ENCODE measurements at places on chromosomes 4 and X.
A peak's percentile ranks its signal among the peaks of the same experiment; 100 is the strongest.

DNA sequence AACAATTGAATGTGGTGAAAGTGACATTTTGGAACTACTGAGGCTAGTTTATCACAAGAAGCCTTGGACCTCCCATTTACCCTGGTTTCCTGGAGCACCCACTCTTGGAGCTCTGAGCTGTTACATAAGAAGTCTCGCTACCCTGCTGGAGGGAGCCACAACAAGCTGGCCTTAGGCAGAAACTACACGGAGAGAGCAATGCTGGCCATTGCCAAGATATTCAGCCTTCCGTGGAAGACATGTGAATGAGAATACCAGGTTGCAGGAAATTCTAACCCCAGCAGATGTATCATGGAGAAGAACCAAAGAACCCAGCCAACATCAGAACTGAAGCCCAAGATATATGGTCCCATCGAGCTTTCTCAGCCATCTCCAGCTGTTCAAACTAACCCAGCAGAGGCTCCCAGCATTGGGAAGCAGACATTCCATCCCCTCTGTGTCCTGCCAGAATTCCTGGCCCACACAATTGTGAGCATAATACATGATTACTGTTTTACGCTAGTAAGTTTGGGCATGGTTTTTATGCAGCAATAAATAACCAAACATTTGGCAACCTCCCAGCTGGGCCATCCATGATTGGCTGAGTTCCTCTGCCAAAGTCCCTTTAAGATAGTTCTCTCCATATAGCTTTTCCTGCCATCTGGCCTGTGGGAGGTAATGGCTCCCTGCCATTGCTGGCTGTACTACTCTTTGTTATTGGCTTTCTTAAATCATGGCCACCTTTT, 17.9 kb upstream of the PDE5A start:
- DNase-seq: no peak

DNA sequence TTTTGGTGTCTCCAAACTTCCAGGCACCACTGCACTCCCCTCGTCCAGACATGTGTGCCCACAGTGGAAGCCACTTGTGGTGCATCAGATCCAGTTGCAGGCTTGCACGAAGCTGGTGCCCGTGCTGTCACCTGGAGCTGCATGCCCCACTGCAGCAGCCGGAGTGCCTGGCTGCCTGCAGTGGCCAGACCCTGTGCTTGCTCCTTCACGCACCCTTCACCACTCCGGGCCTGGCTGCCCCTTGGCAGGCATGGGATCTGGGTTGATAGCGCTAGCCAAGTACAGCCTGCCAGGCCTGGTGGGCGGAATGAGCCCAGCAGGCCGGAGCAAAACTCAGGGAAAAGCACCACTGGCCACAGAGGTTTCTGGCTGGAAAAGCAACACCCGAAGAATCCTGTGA, 50.2 kb upstream of the SHISA3 start:
- no peak for DNase-seq

DNA sequence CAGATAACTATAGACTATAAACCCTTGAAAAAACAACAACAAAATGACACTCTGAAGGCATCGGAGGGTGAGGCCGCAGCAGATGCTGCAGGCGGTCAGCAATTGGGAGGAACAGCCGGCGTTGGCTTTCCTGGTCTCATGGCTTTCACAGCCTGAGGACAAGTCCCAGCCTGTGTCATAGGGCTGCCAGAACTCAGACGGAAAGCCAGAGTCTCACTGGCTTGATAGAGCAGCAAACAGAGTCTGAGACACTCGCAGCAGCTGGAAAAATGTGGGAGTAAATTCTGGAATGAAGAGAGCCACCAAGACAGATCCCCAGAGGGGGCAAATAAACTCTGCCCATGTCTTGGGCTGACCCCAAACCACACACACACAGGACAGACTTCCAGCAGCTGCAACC, 86.3 kb downstream of the PPP2R2C start:
- no peak for DNase-seq

DNA sequence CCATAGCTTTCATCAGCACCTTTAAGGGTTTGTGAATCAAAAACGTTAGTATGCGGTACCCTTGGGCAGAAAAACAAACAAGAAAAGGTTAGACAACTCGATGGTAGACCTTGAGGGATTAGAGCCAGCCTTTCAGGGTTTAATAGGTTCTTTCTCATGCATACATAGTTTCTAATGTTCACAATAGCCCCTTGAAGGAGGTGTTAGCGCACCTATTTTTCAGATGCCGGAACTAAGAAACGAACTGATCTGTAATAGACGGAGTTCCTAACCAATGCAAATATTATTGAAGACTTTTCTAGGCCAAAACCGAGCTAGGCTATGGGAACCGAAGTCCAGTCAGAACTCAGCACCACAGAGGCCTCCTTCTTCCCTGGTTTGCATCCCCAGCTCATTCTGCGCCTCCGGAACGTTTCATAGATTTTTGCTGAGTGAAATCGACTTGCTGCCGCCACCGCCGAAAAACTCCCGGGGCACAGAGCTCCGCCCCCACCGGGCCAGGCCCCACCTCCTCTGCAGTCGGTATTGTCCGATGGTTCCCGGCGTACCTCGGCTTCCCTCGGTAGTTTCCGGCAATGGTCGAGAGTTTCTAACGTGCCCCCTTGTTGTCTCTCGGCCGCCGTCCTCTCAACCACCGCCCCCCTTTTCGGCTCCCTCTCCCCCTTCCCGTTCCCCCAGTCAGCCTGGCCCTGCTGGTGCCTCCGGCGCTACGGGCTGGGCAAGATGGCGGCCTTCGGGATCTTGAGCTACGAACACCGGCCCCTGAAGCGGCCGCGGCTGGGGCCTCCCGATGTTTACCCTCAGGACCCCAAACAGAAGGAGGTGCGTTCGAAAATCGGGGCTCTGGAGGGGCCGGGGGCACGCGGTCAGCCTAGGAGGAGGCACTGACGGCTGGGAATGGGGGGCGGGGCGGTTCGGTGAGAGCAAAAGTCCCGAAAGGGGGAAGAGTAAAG, at the start of gene MED12:
Gene MED12, plus strand, starts transcription at position 565 of the 953 bp plus-strand sequence. Its CDS starts 159 bp downstream, at position 724.
- DNase-seq: peak; percentile 78

DNA sequence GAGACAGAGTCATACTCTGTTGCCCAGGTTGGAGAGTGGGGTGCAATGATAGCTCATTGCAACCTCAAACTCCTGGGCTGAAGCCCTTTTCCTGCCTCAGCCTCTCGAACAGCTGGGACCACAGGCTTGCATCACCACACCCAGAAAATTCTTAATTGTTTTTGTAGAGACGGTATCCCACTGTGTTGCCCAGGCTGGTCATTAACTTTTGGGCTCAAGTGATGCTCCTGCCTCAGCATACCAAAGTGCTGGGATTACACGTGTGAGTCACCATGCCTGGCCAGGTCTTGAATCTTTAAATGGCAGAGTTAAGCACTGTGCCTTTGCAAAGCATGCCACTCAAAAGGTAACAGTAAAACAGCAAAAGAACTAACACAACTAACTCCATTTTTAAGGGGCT, 28.6 kb upstream of the BBS12 start:
- no peak for DNase-seq

GRCh38 chr4:123986268-123986798, 589.7 kb downstream of the SPRY1 start:
- peak; percentile 82 for DNase-seq

DNA sequence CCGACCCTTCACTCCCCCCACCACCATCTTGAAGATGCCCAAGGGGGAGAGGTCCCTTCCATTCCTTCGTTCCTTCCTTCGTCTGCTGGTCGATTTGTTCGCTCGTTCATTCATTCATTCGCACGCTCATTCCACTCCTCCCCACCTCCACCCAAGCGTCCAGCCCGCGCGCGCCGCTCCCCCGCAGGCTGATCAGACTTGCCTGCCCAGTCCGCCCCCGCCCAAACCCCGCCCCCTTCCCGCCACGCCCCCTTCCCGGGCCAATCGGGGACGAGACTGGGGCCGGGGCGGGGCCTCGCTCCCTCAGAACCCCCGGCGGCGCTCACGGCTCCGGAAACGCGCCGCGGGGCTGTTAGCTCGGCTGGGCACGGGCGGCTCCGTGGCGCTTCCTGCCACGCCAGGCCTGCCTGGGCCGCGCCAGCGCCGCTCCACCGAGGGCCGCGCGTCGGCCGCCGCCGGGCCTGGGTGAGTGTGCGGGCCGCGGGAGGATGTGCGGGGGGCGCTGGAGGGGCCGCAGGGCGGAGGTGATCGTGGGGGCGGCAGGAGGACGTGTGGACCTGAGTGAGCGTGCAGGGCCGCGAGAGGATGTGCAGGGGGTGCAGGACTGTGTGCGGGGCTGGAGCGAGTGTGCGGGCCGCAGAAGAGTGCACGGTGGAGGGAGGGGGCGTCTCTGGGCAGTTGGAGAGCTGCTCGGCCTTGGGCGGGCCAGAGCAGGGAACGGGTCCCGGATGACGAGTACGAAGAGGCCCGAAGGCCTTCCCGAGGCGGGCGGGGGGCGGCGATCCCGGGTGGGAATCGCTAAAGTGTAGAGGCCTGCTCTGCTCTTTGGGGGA, at the start of gene ZNF275:
Gene ZNF275, plus strand, starts transcription at position 333 of the 833 bp plus-strand sequence. CDS start 2,527 bp downstream, outside the sequence.
- peak; percentile 72 for DNase-seq

DNA sequence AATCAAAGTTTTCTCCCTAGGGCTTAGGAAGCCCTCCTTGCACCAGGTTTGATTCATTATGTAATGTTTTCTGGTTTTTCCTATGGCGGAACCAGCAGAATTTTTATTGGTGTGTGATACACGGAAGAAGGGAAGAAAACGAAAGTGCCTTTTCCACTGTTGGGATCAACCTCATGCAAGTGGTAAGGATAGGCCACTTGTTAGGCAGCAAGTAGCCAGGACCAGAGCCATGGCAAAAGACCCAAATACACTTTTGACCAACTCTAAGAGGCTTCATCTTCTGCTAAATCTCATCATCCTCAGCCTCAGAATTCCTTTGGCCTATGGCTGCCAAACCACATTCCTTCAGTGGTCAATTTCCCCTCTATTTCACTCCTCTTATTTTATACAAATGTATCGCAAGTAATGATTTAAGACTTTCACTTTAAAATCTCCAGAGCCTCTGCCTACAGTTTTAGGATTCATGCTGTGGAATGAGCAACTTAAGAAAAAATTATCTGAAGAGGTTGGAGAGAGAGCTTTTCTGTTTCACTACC, 21.2 kb downstream of the PPAT start:
- DNase-seq: no peak

GRCh38 chr4:151045907-151046306, 30.8 kb upstream of the LRBA start:
- no peak for DNase-seq

GRCh38 chrX:46837558-46838485, 979 bp downstream of the RP2 start:
- DNase-seq: no peak

- DNase-seq: no peak
Measured at GRCh38 chr4:10161146-10161545, 44.5 kb upstream of the WDR1 start.
